Gastroesophageal sphincter (tissue), 4 donors: ENCODE measurements at places on chromosomes 4 and X. TPM values are rescaled to one million over a fixed set of nuclear protein-coding genes. Genes with fewer than 3 reads are reported as not detected.

CLRN2 gene
- total RNA-seq: not detected

DNA sequence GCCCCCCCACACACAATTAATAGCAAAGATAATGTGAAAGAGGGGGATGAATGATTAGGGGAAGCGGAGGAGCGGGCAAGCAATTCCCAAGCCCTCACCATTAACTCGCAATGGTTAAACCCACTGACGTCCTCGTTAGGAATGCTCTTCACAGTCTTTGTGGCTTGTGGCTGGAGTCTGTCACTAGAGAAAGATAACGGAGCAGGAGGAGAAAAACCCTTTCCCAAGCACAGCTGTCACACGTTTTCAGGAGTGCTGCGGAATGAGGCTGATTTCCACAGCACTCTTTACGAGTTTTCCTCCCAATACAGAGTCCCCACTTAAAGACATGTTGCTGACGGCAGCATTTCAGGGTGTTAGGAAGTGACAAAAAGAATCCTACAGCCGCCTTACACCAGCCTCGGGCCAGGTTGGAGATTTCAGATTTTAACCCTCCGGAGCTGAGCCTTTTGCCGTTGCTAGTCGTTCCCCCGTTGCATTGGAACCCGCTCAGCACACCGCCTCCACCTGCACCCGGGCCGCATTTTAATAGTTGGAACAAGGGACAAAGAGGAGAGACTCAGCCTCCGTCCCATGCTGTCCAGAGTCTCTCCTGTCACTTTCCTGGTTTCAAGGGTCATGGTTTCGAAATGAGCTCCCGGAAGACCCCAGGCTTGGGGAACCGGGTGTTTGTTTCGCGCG lies 92.2 kb downstream of the GEMIN8 start:
- ATAC-seq: peak; percentile 5

DNA sequence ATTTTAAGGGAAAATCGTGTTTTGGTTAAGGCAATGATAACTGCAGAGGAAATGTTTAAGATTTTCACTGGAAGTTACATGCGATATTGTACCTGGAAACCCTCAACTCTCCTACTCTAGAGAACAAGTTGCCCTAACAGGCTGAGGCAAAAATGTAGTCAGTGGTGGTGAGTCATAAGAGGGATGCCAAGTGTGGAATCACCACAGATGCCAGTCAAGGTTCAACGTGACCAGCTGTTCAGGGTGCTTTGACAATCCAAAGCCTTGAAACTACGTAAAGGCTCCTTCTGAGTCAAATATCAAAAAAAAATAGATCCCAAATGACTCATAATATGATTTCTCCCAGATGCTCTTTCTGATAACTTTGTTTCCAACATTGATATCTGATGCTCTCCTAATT lies 77.9 kb upstream of the AFF2 start:
- ATAC-seq: no peak

- ATAC-seq: no peak
Observed at GRCh38 chr4:120664851-120665250, 257.7 kb downstream of the PRDM5 start.

DNA sequence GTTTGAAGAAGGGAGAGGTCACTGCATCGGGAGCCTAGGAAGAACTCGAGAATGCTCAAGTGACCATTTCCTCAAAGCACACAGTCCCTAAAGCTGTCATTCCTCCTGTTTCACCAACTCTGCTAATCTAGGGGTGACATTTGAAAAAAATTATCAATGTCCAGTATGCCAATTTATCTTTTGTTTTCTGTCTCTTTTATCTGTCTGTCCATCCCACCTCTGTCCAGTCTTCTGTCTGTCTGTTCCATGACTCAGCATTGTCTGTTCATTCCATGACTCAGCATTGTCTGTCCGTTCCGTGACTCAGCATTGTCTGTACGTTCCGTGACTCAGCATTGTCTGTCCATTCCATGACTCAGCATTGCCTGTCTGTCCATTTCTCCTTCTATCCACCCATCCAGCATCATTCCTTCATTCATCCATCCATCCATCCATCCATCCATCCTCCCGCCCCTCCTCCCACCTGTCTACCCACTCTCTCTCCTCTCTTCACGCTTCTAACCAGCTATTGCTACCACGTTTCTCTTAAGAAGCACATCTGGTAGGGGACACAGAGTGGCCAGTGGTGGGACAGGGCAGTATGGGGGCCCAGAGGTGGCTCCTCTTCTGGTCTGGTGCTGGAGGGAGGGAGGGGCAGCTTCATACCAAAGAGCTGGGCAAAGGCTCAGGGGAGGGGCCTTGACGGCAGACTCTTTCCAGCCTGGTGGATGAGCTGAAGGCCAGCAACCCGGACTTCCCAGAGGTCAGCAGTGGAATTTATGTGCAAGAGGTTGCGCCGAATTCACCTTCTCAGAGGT lies 34.1 kb downstream of the HTRA3 start:
- no peak for ATAC-seq

CCKAR gene
- 0.54 TPM for total RNA-seq
